Hepatocyte (in vitro differentiated cells): ENCODE measurements at places on chromosomes 13 and 19.

GRCh38 chr13:79463604-79464003 lies 17.4 kb upstream of the NDFIP2 start:
- DNase-seq: no peak

DNA sequence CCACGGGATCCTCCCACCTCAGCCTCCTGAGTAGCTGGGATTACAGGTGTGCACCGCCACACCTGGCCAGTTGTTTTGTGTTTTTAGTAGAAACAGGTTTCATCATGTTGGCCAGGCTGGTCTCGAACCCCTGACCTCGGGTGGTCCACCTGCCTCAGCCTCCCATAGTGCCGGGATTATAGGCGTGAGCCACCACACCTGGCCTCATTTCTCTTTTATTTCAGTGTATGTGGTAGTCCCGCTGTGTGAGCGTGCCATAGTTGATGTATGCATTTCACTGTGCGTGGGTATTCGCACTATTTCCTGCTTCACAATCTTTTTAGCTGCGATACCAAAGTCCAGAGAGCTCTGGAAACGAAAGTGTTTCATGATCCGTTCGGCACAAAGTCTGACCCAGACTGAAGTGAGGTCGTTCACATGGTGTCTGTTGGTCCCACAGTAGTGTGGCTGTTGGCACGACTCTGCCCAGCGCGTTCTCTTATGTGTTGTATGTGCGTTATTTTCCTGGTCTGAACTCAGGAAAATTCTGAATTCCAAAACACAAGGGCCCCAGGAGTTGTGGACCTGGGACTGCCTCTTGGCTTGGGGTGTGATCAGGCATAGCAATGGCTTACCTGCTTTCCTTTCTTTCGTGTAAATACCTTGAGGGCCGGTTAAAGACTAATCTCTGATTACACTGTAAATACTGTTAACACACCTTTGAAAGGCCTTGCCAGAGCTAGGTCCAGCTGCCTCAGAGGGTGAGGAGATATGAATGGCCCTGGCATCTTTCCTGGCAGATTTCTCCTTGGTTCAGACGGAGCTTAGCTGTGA lies 8.6 kb downstream of the EPN1 start:
- DNase-seq: peak; percentile 73

DNA sequence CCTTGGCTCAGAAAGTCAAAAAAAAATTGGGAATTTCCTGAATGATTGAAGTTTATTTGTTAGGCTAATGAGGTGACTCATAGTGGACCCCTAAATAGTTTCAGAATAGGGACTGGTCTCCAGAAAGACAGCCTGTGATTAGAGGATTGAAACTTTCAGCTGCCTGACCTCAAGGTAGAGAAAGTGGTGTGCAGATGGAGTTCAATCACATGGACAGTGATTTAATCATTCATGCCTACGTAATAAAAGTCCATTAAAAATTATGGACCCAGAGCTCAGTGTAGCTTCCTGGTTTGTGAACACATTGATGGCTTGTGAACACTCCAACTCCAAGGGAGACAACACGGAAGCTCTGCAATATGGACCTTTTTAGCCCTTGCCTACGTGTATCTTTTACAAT lies 533.2 kb upstream of the PCDH9 start:
- no peak for DNase-seq

GRCh38 chr13:108948251-108948671 lies 318.9 kb downstream of the MYO16 start:
- DNase-seq: no peak

GRCh38 chr19:56476651-56477428 lies at the start of gene ZNF667:
TSS of gene ZNF667 (minus strand) at chr19:56477345. CDS start at chr19:56462370, 14,975 bp downstream.
- DNase-seq: peak; percentile 43

DNA sequence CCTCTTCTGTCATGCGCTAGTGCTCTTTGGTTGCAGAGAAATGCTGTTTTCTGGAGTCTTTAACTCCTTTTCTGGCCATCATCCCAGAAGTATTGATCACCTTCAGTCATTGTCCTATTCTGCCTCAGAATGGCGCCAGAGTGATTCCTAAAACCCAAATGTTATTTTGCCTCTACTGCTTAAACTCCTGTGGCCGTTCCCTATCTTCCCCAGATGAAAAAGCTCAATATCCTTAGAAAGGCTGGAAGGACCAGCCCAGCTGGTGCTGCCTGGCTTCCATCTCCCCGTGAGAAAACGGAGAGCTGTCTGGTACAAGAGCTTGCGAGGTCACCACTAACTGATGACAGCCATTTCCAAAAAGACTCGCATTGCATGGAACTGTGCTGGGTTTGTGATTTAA lies 179.1 kb downstream of the RBM26 start:
- no peak for DNase-seq

- no peak for DNase-seq
Measured at GRCh38 chr13:47718556-47718955, 282.5 kb downstream of the SUCLA2 start.

DNA sequence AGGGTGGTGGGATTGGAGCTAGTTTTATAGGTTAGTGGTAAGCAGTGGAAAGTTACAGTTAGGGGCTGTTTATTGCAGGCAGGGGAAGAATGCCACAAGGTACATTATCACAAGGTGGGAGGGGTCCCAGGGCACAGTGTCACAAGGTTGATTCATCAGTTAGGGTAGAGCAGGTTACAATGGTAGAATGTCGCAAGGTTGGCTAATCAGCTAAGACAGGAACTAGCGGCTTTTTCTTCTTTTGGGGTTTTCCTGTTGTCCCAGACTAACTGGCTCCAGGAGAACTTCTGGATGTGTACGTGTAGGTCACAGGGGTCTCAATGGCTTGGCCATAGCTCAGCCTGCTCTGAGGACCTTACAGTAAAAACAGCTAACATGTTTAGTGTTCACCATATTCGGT lies 1221.1 kb downstream of the SLITRK1 start:
- DNase-seq: no peak

DNA sequence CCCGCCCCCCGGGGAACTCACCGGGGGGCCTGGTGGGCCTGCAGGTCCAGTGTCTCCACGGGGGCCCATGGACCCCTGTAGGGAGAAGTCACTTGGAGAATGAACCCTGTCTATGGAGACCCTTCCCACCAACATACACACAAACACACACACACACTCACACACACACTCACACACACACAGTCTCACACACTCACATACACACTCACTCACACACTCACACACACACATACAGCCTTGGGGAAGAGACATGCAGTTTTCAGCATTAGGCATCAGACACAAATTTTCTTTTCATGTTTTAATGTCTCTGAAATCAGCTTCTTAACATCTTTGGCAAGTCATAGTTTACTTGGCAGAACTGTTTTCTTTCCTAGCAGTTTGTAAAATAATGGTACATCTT lies 31.0 kb upstream of the OLFM2 start:
- no peak for DNase-seq

- DNase-seq: no peak
Measured at GRCh38 chr13:33999811-34000605, 182.1 kb downstream of the RFC3 start.
